ENCODE measurements at places on chromosomes 5 and 9. TPM values are rescaled to one million over a fixed set of nuclear protein-coding genes. Genes with fewer than 3 reads are reported as not detected.
A peak's percentile ranks its signal among the peaks of the same experiment; 100 is the strongest.

GRCh38 chr5:100818340-100818739 is 84.7 kb downstream of the ST8SIA4 start:
- H3K27me3 ChIP-seq, result no peaks in the 10 kb centered on the region
- H3K27ac ChIP-seq, result no peak overlapping the region
- no peak for DNase-seq
- peak overlapping the region; percentile 4 for H3K4me3 ChIP-seq

DNA sequence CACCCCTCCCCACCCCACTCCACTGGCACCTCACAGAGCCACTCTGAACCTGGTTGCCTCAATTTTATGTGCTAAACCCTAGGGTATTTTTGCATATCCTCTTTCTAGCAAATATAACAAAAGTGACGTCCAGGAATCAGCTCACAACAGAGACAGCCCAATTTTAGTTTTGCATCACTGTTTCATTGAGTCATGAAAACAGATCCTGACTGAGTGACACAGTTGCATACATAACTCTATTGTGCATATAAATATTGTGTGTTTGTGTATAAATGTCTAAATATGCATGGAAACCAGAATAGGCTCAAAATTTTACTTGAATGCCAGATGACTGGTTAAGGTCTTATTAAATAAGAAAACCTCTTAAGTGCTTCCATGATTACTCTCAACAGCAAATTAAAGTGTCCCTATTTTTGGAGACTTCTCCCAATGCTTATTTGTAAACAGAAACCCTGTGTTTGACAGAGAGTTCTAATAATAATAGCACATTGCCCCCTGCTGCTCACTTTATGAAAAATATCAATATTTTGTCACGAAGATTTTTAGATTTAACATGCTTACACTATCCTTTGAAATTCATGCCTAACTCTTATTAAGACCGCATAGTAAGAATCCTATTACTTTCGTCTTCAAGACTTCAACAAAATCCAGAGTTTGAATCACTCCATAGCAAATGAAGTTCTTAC is 75.5 kb upstream of the PRRC1 start:
- H3K27me3 ChIP-seq, result no peaks in the 10 kb centered on the region
- H3K4me3 ChIP-seq, result no peak overlapping the region
- no peaks in the 10 kb centered on the region for H3K4me1 ChIP-seq
- no peaks in the 10 kb centered on the region for H3K36me3 ChIP-seq
- H3K27ac ChIP-seq, result no peak overlapping the region

- H3K36me3 ChIP-seq, result no peaks in the 10 kb centered on the region
- no peaks in the 10 kb centered on the region for H3K4me1 ChIP-seq
- no peak overlapping the region for H3K27ac ChIP-seq
- no peak overlapping the region for H3K4me3 ChIP-seq
- no peak for DNase-seq
Measured at GRCh38 chr9:3385871-3386270, 139.9 kb downstream of the RFX3 start.

- peak overlapping the region; percentile 93 for H3K27ac ChIP-seq
- no peaks in the 10 kb centered on the region for H3K27me3 ChIP-seq
- DNase-seq, result no peak
- peaks cover 52% of the 10 kb centered on the region for H3K4me1 ChIP-seq
Measured at GRCh38 chr5:139393497-139394122, 1.3 kb downstream of the PROB1 start.

DNA sequence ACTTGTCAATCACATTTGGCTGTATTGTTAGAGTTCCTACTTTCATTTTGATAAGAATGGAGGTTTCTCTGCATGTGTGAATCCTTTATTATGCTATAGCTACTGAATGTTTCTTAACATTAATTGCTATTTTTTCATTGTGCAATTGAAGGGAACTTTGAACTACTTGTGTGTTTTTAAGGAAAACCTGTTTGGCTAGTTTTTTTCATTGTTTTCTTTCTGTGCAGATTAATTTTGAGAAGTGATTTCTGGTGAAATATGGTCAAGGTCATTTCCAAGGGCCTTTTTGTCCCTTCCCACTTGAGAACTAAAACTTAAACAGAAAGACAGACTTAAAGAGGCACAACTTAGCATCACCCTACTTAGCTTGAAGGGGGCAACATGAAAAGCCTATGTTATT is 1309.2 kb upstream of the WWC1 start:
- H3K27ac ChIP-seq, result no peak overlapping the region
- H3K36me3 ChIP-seq, result no peaks in the 10 kb centered on the region
- no peak for DNase-seq
- peaks cover 13% of the 10 kb centered on the region for H3K27me3 ChIP-seq
- no peaks in the 10 kb centered on the region for H3K4me1 ChIP-seq

DNA sequence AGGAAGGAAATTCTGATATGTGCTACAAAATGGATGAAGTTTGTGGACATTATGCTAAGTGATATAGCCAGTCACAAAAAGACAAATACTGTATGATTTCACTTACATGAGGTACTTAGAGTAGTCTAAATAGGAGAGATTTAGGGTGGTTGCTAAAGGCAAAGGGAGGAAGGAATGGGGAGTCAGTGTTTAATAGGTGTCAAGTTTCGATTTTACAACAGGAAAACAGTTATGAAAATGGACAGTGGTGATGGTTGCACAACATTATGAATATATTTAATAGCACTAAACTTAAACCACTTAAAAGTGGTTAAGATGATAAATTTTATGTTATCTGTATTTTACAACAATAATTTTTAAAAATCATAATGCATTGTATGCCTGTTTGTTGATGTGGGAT is 40.4 kb upstream of the ECM2 start:
- no peaks in the 10 kb centered on the region for H3K27me3 ChIP-seq
- H3K27ac ChIP-seq, result no peak overlapping the region
- DNase-seq, result no peak

GRCh38 chr9:87776481-87777379 is 50.8 kb downstream of the CTSL start:
- no peaks in the 10 kb centered on the region for H3K36me3 ChIP-seq
- H3K4me3 ChIP-seq, result no peak overlapping the region
- H3K27ac ChIP-seq, result no peak overlapping the region
- H3K27me3 ChIP-seq, result no peaks in the 10 kb centered on the region

DNA sequence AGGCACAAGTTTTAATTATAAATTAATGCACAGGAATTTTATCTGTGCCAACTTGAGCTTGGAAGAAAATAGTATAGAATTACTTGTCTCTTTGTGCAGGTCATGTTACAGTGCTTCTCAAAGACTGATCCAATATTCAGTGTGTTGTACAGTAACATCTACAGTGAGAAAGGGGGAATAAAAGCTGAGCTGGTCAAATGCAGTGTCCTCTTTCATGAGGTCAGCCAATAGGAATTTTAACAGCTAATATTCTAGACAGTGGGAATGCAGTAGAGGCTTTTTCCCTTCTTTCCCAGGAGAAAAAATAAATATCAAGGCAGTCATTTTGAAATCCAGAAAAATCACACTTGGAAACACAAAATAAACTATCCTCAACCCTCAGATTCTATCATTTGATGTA is 95.7 kb upstream of the ITGA1 start:
- DNase-seq, result no peak
- H3K27ac ChIP-seq, result no peak overlapping the region
- peaks cover 3% of the 10 kb centered on the region for H3K4me1 ChIP-seq

DNA sequence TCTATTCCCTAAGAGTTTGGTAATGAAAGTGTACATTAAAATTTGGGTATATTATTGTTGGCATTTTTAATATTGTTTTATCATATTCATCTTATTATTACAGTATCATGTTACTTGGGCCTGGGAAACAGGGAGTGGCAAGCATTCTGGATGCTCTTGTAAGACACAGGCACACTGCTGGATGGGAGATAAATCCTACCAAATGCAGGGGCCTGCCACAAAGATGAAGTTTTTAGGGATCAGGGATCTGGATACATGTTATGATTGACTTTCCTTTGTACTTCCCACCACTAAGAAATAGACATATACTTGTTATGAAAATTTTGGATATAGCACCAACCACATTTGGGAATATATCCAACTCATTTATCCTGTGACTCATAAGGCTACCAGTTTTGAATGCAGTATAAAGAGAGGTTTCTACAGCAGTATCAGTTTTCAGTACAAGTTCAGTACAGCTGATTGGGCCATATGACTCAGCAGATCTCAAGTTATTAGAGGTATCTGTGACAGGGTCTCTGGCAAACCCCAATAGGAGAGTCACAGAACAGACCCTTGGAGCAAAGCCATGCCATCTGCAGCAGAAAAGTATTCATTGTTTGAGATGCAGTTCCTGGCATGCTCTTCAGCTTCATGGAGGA is 360.1 kb downstream of the DMAC1 start:
- no peak for DNase-seq
- H3K4me1 ChIP-seq, result no peaks in the 10 kb centered on the region
- H3K4me3 ChIP-seq, result no peak overlapping the region
- no peak overlapping the region for H3K27ac ChIP-seq
- H3K27me3 ChIP-seq, result no peaks in the 10 kb centered on the region
- no peaks in the 10 kb centered on the region for H3K36me3 ChIP-seq

- H3K27ac ChIP-seq, result no peak overlapping the region
- H3K27me3 ChIP-seq, result no peaks in the 10 kb centered on the region
- H3K36me3 ChIP-seq, result peaks cover 91% of the 10 kb centered on the region
- DNase-seq, result no peak
- H3K4me1 ChIP-seq, result peaks cover 62% of the 10 kb centered on the region
Measured at GRCh38 chr5:148398698-148399121, 15.0 kb downstream of the FBXO38 start.

Gene SV2C
- not detected for polyA plus RNA-seq

Gene KCNT1
- polyA plus RNA-seq, result 0.21 TPM

Gene LEAP2
- 0.37 TPM for polyA plus RNA-seq

Gene SAPCD2
- polyA plus RNA-seq, result 0.15 TPM

Gene FOXD4L3
- not detected for polyA plus RNA-seq

Gene SEMA6A
- polyA plus RNA-seq, result 2.9 TPM

Gene PPP3R2
- not detected for polyA plus RNA-seq

Data from heart left ventricle (tissue), 16 donors.